Fibroblast of skin of back (primary cell): ENCODE measurements at places on chromosomes 13 and 19.

DNA sequence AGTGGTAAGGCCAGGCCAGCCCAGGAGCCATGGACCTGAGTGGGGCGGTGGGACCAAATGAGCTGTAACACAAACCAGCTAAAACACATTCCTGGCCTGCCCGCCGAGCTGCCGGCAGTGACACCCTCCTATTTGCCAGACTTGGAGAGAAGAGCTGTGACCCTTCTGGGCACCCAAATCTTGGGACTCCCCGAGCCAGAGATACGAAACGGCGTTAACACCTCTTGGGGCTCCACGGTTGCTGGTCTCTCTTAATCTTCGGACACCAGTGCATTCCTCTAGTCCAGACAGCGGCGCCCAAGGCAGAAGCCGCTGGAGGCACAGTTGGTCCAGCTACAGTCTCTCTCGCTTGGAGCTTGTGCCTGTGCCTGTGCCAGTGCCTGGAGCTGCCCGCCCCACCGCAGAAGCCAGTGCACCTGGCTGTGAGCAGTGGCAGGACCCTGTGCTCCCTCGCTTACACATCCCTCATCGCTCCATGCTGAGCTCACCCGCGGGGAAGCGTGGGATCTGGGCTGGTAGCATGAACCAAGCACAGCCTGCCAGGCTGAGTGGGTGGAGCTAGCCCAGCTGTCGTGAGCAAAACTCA lies 147.2 kb upstream of the KLHL1 start:
- DNase-seq: no peak

GRCh38 chr19:5470264-5470671 lies 15.1 kb downstream of the ZNRF4 start:
- no peak for DNase-seq

GRCh38 chr13:27551562-27551961 lies 68.8 kb downstream of the LNX2 start:
- no peak for DNase-seq

DNA sequence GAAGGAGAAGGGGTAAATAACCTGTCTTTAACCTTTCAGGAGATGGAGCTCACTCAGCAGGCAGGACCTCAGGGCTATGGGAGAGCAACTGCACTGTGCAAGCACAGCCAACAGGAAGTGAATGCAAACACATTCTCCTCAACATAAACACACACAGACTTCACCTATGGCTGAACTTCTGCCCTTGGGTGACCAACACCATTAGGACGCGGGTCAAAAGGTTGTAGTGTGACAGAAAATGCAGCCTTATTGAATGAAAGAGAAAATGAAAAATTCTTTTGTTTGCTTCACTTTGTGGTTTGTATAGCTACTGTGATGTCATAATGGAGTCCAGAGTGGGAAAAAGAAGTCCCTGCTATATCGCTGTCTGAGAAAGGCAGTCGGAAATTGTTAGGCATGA lies 323.0 kb downstream of the NDFIP2 start:
- no peak for DNase-seq

DNA sequence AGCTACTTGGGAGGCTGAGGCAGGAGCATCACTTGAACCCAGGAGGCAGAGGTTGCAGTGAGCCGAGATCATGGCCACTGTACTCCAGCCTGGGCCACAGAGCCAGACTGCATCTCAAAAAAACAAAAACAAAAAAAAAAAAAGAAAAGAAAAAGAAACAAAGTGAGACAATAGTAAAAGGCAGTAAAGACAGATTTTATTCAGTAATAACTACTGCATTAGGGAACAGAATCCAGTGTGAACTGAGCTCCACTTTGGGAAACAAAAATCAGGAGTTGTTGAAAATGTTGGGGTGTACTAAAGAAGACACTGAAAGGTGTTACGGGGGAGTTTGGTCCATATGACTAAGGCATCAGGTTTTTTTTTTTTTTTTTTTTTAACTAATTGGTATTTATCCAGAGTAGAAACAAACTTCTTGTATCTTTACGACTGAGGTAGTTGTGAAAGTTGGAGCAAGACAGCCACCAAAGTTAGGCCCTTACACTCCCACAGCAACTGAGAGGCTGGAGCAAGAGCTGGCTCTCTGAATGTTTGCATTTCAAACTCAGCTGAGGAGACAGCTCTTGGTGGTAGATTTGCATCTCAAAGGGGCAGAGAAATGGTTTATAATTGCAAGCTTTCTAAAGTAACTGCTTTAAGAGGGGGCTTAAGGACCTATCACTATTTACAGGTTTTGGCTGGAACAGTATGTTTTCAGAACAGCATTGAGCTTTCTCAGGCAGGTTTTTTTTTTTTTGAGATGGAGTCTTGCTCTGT lies 24.2 kb downstream of the ZNF607 start:
- no peak for DNase-seq

- no peak for DNase-seq
These were observed 229 bp downstream of the BORCS8 start for GRCh38 chr19:19191768-19192077.

- peak; percentile 70 for DNase-seq
These were observed 163.5 kb downstream of the KATNAL1 start for GRCh38 chr13:30143666-30144400.

DNA sequence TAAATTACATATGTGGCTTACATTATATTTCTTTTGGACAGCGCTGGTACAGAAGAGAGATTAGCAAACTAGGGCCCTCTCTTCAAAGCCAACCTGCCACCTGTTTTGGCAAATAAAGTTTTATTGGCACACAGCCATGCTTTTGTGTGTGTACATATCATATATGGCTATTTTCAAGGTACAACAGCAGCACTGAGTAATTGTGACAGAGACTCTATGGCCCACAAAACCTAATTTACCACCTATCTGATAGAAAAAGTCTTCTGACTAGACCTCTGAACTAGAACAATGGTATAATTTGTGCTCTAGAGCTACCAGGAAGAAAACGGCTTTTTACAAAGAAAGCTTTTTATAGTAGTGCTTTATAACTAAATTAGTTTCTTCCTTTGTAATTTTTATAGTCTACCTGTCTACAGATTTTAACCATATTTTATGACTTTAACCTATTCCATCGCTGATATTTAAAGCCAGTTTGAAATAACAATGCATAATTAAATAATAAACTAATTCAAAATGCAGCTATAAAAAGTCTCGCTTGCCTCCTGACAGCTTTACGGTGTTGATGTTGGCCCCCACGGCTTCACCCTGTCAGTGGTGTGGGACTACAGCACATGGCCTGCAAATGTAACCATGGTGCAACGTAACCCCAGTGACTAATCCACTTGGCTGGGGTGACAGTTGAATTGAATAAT lies 17.7 kb upstream of the DPY19L3 start:
- peak; percentile 37 for DNase-seq

GRCh38 chr13:60707878-60708277 lies 310.9 kb downstream of the TDRD3 start:
- no peak for DNase-seq

GRCh38 chr13:48510698-48511097 lies 22.2 kb downstream of the RCBTB2 start:
- DNase-seq: no peak

DNA sequence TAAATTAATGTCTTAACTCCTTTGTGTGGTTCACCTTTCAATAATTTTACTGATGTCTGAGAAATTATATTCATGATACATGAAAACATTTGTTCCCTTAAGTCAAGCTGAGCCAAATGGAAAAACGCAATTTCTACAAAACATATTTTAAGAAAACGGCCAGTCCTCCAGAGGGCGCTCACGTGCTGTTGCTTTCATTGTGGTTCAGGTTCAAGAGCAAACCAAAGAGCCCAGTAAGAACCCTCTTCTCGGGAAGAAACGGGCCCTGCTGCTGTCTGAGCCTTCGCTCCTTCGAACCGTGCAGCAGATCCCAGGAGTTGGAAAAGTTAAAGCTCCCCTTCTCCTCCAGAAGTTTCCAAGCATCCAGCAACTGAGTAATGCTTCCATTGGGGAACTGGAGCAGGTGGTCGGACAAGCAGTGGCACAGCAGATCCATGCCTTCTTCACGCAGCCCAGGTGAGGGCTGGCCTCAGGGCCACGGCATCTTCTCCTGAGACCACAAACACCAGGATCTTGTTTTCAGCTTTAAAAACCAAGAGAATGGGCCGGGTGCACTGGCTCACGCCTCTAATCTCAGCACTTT lies 4.3 kb downstream of the FAAP24 start:
- peak; percentile 46 for DNase-seq

DNA sequence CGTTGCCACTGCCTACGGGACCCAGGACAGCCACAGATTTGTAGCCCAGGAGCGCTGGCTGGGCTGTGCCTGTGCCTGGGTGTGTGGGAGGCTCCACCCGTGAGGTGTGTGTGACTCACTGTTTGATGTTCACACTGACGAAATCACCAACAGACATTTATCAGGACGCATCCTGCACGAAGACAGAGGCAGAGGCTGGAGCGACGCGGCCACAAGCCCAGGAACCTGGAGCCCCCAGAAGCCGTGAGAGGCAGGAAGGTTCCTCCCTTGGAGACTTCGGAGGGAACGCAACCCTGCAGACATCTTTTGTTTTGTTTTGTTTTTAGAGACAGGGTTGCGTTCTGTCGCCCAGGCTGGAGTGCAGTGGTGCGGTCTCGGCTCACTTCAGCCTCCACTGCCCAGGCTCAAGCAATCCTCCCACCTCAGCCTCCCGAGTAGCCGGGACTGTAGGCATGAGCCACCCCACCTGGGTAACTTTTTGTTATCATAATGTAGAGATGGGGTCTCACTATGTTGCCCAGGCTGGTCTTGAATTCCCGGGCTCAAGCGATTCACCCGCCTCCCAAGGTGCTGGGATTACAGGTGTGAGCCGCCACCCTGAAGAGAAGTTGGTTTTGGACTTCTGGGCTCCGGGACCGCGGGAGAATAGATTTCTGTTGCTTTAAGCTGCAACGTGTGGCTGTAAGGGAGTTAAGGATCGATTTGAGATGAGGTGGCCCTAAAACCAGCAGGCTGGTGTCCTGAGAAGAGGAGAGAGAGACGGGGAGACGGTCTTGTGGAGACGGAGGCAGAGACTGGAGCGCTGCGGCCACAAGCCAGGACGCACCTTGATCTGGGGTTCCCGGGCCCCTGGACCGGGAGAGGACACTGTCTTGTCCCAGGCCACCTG lies 24.9 kb upstream of the WDR18 start:
- DNase-seq: no peak

DNA sequence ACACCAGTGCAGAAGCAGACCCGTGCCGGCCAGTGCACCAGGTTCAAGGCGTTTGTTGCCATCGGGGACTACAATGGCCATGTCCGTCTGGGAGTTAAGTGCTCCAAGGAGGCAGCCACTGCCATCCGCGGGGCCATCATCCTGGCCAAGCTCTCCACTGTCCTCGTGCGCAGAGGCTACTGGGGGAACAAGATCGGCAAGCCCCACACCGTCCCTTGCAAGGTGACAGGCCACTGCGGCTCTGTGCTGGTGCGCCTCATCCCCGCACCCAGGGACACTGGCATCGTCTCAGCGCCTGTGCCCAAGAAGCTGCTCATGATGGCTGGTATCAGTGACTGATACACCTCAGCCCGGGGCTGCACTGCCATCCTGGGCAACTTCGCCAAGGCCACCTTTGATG lies 10.1 kb downstream of the ZNF44 start:
- DNase-seq: no peak

DNA sequence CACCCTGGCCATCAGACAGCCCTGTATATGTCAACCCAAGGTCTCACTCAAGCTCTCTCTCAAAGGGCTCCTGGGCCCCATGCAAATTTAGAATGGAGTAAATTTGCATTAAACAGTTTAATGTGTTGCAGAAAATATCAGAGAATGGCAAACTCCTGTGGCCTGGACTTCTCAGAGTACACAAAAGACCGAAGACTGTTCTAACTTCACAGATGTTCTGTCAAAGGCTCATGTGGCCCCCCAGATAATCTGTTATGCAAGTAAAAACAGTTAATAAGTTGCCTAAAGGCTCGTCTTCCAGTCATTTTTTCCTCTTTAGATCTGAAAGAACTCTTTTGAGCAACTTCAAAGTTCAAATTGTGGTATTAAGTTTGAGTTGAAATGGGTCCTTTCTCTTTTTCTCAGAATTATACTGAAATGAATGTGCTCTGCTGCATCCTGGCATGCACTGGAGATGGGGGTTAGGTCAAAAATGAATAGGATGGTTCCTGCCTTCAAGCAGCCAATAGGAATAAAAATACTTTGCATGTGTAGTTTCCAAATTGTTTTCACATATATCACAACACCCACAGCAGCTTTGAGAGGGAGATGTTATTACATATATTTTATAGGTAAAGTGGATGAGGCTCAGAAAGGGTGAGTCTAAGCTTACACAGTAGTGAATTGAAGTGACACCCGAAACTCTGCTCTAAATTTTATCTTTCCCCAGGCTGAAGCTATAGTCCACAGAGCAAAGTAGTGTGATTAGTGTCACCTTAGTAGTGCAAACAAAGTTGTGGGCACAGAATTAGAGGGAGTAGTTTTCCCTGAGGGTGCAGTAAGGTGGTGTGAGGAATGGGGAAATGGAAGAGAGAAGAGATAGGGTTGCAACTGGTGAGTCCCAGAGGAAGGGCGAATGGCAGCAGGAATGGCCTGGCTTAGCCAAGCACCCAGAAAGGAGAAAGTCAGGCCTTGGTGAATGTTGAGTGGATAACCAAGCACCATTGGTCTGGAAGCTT lies 205.0 kb upstream of the RFC3 start:
- DNase-seq: no peak

- no peak for DNase-seq
These were observed 14.6 kb upstream of the CLC start for GRCh38 chr19:39752390-39752789.

GRCh38 chr19:16037424-16038195 lies 38.7 kb upstream of the TPM4 start:
- no peak for DNase-seq

DNA sequence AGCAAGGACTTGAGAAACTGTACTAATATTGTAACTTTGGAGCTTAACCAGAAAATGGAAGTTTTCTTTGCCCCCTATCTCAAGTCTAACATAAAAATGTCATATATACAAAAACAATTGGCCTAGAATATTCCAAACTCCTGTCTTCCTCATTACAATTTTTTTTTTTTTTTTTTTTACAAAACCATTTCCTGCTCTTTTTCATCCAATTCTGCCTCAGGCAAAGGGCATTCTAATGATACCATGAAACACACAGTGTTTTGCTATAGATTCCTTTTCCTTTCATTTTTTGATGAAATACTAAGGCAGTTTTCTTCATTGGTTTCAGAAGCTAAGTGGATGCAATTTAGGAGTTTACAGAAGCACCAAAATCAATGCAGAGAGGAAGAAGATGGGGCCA lies 119.7 kb downstream of the LHFPL6 start:
- DNase-seq: peak; percentile 50

- peak; percentile 77 for DNase-seq
These were observed 112.2 kb downstream of the TEX26 start for GRCh38 chr13:31044364-31045285.

- DNase-seq: no peak
These were observed 403.3 kb upstream of the ATXN8OS start for GRCh38 chr13:69704311-69704710.

DNA sequence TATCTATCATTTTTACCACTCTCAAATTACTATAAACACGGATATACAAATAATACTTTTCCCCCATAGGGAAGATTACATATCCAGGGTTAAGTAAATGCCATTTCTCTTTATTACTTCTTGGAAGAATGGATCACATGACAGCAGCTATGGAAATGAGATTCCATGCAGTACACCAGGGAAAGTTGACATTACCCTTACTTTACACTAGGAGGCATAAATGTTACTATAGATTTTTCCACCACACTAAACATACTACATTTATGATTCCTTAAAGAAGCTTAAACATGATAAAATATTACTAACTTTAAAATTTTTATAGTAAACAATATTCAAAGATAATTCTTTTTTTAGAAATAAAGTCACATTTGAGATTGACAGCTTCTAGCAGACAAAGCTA lies 611.4 kb downstream of the PCDH9 start:
- peak; percentile 34 for DNase-seq
